ENCODE measurements at places on chromosomes 5 and 9. TPM values are rescaled to one million over a fixed set of nuclear protein-coding genes. Genes with fewer than 3 reads are reported as not detected.

- DNase-seq, result peak; percentile 16
Measured at GRCh38 chr5:152271420-152271819, 133.7 kb downstream of the NMUR2 start.

DNA sequence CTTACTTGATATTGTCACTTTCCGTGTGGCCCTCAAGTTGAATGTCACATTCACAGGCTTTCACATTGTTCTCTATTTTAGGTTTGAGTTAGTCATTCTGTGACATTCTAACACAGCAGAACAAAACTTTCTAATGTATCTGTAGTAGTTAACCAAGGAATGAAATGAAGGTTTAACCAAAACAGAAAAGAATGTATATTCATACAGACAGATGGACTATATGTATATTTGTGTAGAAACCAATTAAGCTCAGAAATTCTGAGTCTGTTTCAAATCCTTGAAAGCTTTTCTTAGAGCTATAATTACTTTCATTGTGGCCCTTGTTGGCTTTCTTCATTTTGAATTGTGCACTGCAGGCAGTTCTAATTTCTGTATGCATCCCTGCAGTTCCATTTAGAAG lies 654.7 kb downstream of the LRRC70 start:
- DNase-seq, result no peak

DNA sequence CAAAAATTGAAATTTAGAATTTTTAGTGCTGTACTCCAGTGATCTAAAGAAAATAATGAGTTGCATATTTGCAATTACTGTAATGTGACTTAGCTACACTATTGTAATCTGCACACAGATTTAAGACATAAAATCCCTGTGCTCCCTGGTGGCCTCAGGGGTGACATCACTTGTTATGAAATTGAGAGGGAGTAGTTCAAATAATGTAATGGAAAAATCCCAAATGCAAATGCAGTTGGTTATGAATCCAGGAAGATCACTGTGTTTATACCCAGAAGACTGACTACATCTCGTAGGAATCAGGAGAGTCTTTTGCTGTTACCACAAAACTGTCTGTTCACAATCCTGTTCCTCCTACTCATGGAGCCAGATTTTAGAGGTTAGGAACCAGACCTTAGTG lies 178.7 kb upstream of the FBXL17 start:
- DNase-seq, result no peak

DNA sequence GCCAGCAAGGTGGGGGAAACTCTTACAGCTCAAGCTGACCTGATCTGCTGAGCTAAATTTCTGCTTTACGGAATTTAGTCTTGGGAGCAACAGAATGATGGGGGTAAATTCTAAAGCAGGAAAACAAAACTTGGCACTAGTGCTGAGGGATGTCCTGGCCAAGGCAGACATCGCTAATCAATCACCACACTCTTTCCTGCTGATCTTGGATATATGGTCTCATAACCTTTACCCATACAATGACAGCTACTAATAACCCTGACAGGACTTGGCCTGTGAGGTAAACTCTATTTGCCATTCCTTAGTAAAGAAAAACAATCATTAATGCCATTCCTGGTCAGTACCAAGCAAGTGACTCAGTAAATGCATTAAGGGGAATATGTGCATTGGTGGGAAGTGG lies 51.5 kb downstream of the PPARGC1B start:
- DNase-seq, result no peak

DNA sequence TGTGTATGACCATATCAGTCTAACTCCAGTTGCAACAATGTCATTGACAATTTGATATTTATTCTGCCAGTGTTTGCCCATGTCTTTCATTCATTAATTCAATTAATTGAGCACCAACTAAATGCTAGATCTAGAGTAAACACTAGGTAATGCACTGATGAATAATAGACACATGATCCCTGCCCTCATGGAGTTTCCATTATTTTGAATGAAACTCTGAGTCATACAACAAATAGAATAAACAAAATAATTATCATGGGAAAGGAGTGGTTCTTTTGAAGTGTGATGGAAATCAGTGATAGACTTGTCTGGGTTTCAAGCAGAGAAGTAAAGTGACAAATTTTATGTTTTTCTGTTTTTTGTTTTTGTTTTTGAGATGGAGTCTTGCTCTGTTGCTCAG lies 4.6 kb downstream of the ARHGEF37 start:
- DNase-seq, result no peak

- no peak for DNase-seq
Measured at GRCh38 chr5:153744751-153745150, 254.3 kb downstream of the GRIA1 start.

DNA sequence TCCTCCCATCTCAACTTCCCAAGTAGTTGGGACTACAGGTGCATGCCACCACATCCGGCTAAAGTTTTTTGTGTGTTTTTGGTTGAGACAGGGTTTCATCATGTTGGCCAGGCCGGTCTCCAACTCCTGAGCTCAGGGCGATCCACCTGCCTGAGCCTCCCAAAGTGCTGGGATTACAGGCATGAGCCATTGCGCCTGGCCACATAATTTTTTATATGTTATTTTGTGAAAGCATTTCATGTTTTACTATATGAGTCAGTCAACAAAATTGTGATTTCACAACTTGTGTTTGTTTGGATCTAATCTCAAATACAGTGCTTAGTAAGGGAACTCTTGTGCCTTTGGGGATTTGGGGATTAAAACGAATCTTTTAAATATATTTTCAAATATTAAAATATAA lies 20.0 kb upstream of the FAM120AOS start:
- no peak for DNase-seq

GRCh38 chr5:10712574-10713366 lies 48.3 kb downstream of the DAP start:
- DNase-seq, result no peak

DNA sequence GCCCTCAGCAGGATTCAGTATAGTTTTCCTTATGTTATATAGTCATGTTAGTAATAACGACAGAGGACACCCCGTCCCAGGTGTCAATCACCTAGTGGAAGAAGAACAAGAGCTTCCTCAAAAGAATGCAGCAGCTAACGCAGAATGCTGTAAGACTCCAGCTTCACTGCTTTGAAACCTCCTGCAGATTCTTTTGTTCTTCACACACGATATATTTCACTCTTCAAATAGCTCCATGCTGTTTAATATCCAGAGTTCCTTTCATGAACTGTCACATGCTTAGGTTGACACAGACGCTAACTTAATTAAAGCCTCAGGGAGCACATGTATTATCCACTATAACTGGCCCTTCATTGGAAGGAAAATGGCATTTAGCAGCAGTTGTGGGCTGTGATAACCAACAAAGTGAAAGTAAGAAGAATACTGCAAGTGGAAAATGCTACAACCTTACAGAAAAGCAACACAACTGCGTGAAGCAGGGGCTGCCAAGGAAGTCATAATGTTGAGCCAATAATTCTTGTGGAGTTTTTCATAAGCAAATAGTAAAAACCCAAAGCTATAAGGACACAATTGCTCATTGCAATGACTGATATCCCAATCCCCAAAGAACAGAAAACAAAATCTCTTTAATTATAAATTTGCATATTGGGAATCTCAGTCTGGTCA lies 387.5 kb downstream of the PLK2 start:
- DNase-seq, result no peak

DNA sequence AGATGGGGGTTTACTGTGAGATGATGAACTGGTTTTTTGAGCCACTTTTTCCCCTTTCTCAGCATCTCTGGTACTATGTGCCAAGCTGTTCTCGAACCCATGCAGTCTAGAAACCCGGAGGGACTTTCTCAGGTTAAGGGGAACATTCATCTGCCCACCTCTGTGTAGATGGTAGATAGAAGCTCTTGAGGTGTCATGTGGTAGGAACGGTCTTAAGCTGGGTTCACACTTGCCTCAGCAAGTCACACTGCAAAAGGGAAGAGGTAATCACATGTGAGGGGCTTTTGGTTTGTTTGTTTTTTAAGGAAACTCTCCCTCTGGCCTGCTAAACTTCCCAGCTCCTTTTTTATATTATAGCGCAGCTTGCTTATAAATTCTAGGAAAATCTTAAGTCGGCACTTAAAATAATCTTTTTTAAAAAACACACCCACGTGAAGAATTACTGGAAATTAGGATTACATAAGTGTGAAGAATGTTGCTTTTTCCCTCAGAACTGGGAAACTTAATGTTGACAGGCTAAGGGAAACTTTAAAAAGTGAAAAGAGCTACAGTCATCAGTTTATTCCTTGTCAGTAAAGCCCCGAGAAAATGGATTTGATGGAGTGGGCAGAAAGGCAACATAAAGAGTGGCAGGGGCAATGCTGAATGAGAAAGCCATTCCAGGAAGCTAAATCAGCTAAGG lies 430.3 kb downstream of the ARHGEF28 start:
- no peak for DNase-seq

GRCh38 chr5:45793638-45794532 lies 97.7 kb upstream of the HCN1 start:
- no peak for DNase-seq

The TMC1 gene
- 0.25 TPM for total RNA-seq

The HMCN2 gene
- 8.6 TPM for total RNA-seq

The KIF20A gene
- 0.63 TPM for total RNA-seq

The GFI1B gene
- total RNA-seq, result 0.28 TPM

The NR2F1 gene
- 49.5 TPM for total RNA-seq

The PCDHB3 gene
- total RNA-seq, result 3.1 TPM

The IPO11 gene
- 36.1 TPM for total RNA-seq

The ARRDC1 gene
- total RNA-seq, result 88.9 TPM

The MAMDC4 gene
- total RNA-seq, result 8.1 TPM

The SH3GL2 gene
- total RNA-seq, result 3.1 TPM

The C9orf50 gene
- total RNA-seq, result 1.1 TPM
